ENCODE measurements at places on chromosomes 4 and X. TPM values are rescaled to one million over a fixed set of nuclear protein-coding genes. Genes with fewer than 3 reads are reported as not detected.

Gene SLC6A8
- 18.4 TPM for total RNA-seq

Gene IL13RA1
- 71.4 TPM for total RNA-seq

Gene CT83
- total RNA-seq, result not detected

DNA sequence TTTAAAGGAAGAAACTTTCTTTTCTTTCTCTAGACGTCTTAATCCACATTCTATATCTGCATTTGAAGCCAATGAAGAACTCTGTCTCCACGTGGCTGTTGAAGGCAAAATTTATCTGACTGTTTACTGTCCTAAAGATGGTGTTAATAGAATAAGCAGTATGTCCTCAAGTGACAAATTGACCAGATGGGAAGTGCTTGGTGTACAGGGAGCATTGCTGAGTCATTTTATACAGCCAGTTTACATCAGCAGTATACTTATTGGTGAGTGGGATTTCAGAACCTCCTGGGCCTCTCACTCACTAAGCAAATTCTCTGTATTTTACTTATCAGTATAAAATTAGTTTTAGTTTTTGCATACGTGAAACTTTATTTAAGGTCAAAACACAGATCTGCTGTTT, 33.7 kb downstream of the ADAD1 start:
- H3K4me3 ChIP-seq, result no peak overlapping the region

GRCh38 chrX:1581132-1581531, 10.3 kb upstream of the AKAP17A start:
- DNase-seq, result no peak
- H3K4me3 ChIP-seq, result no peak overlapping the region
- no peaks in the 10 kb centered on the region for H3K36me3 ChIP-seq
- H3K4me1 ChIP-seq, result no peaks in the 10 kb centered on the region
- H3K27me3 ChIP-seq, result no peaks in the 10 kb centered on the region
- no peak overlapping the region for H3K27ac ChIP-seq

- no peak for DNase-seq
- H3K4me1 ChIP-seq, result no peaks in the 10 kb centered on the region
- H3K4me3 ChIP-seq, result no peak overlapping the region
- H3K36me3 ChIP-seq, result no peaks in the 10 kb centered on the region
- no peak overlapping the region for H3K27ac ChIP-seq
These were observed 656.6 kb downstream of the ANKRD50 start for GRCh38 chr4:124055896-124056295.

DNA sequence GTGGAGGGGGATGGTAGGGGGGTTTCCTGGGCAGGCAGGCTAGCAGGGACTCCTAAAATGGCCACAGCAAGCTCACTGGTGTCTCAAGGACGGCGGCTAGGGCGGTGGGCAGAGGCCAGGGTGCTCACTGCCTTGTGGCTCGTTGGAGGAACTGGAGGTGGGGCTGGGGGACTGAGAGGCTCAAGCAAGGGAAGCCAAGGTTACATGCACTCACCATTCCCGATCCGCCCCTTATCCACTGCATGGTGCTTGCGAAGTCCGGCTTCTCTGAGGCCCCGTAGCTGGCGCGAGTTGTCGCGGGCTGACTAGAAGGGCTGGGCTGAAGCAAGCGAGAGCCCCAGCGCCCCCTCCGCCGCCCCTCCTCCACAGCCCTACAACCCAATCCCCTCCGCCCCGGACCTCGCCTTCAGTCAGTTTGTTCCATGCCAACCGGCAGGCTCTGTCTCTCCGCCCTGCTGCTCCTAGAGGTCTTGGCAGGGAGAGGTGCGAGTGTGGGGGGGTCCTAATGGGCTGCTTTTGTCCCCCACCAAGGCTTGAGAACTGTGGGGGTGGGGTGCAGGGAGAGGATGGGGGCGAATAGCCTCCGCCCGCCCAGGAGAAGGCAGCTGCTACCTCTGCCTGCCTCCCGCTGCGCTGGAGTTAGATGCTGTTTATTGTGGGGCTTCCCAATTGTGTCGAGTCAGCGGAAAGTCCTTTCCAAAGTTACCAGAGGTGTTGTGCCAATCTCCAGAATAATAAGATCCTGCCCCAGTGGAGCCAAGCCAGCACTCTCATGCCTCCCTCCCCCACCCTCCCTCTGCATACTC, at the start of gene ARHGEF9:
ARHGEF9 (minus strand) TSS at position 313 of the 806 bp plus-strand sequence; CDS start at position 244, 69 bp downstream.
- H3K4me3 ChIP-seq, result peak within 1 kb of the TSS; percentile 70
- no peak for DNase-seq
- no peaks in the 10 kb centered on the region for H3K36me3 ChIP-seq
- H3K4me1 ChIP-seq, result no peaks in the 10 kb centered on the region
- H3K27me3 ChIP-seq, result peaks cover 38% of the 10 kb centered on the region
- no peak within 1 kb of the TSS for H3K27ac ChIP-seq

DNA sequence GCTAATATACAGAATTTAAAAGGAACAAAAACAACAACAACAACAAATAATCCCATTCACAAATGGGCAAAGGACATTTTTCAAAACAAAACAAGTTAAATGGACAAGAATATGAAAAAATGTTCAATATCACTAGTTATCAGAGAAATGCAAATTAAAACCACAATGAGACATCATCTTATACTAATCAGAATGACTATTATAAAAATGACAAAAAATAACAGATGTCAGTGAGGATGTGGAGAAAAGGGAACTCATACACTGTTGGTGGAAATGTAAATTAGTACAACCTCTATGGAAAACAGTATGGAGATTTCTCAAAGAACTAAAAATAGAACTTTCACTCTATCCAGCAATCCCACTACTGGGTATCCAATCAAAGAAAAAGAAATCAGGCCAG, 92.6 kb downstream of the KIT start:
- no peaks in the 10 kb centered on the region for H3K4me1 ChIP-seq
- no peak for DNase-seq
- H3K27me3 ChIP-seq, result no peaks in the 10 kb centered on the region
- H3K36me3 ChIP-seq, result no peaks in the 10 kb centered on the region
- no peak overlapping the region for H3K27ac ChIP-seq

- H3K27ac ChIP-seq, result no peak overlapping the region
- no peaks in the 10 kb centered on the region for H3K4me1 ChIP-seq
- H3K27me3 ChIP-seq, result no peaks in the 10 kb centered on the region
- no peaks in the 10 kb centered on the region for H3K36me3 ChIP-seq
- no peak overlapping the region for H3K4me3 ChIP-seq
These were observed 10.5 kb downstream of the SLC34A2 start for GRCh38 chr4:25666031-25666630.

DNA sequence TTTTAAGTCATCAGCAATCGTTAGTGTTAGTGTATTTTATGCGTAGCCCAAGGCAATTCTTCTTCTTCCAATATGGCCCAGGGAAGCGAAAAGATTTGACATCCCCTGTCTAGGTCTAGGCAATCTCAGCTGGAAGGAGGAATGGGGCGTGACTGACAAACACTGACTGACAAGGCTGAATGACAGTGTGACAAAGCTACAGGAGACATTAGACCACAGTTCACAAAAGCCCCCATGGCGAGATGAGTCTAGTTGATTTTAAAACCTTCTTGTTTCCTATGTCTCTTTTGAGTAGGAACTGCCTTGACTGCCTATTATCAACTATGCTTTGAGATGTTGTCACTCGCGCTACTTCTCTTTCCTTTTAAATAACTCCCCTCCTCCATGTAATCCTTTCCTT, 42.3 kb downstream of the QRFPR start:
- DNase-seq, result no peak
- no peak overlapping the region for H3K4me3 ChIP-seq
- no peaks in the 10 kb centered on the region for H3K4me1 ChIP-seq
- no peaks in the 10 kb centered on the region for H3K36me3 ChIP-seq
- H3K27me3 ChIP-seq, result no peaks in the 10 kb centered on the region
